ENCODE measurements at places on chromosomes 7 and 10.

GRCh38 chr7:13072014-13072413, 384.6 kb downstream of the ARL4A start:
- DNase-seq, result no peak

- DNase-seq, result no peak
Measured at GRCh38 chr10:122019414-122019975, 30.5 kb downstream of the TACC2 start.

GRCh38 chr10:57791546-57791945, 476.1 kb downstream of the IPMK start:
- no peak for DNase-seq

GRCh38 chr7:94400022-94400421, 5.3 kb downstream of the COL1A2 start:
- DNase-seq, result no peak
